A549 treated with Hydrocortisone at 1 μM for 4 hours (cell line): ENCODE measurements at places on chromosomes 16 and 17. TPM values are rescaled to one million over a fixed set of nuclear protein-coding genes. Genes with fewer than 3 reads are reported as not detected.

Gene KAT2A
- 41.3 to 45.4 TPM (median 44.6 TPM) in 5 replicates for total RNA-seq

Gene NACA2
- total RNA-seq = 0.15 TPM in 1 of 5 replicates, not detected in the others

Gene CCL23
- total RNA-seq = not detected in 5 replicates

Gene CTF1
- total RNA-seq = 0.16 to 0.32 TPM (median 0.18 TPM) in 5 replicates

Gene KRTAP4-3
- not detected in 5 replicates for total RNA-seq

Gene VASN
- total RNA-seq = 4.0 to 6.0 TPM (median 5.5 TPM) in 5 replicates

Gene ADCY9
- total RNA-seq = 6.4 to 8.9 TPM (median 7.3 TPM) in 5 replicates

Gene SLC6A2
- 0.10 to 0.14 TPM (median 0.12 TPM) in 3 of 5 replicates, not detected in the others for total RNA-seq

Gene SMARCE1
- total RNA-seq = 103 to 112 TPM (median 105 TPM) in 5 replicates
